SIG-M5 (cell line): ENCODE measurements at places on chromosomes 4 and X.
A peak's percentile ranks its signal among the peaks of the same experiment; 100 is the strongest.

DNA sequence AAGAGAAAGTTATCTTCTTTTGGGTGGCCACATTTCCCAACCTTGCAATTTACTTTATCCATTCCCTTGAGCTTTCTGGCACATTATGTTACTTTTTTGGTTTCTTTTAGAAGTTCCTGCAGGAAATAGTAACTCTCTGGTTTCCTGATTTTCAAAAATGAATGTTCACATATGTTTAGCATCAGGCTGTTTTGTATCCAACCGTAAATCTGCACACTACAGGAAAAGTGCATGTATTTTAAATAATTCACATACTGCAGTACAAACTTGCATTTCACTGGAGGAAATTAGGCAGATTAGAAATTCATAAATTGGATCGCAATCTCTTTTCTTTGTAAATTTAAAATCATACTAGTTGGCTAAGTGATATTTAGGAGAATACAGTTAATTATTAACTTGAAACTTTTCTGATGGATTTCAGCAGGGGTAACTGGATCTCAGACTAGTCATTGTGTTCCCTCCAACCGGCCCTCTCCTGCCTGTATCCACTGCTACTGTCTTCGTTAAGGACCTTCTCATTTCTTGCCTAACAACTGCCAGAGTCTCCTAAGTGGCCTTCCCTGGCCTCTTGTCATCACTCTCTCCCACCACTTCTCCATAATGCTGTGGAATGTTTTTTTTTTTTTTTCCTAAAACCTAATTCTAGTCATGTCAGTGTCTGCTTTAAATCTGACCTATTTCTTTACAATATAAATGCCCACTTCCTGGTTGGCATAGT, 137.2 kb downstream of the UNC5C start:
- no peak for DNase-seq

DNA sequence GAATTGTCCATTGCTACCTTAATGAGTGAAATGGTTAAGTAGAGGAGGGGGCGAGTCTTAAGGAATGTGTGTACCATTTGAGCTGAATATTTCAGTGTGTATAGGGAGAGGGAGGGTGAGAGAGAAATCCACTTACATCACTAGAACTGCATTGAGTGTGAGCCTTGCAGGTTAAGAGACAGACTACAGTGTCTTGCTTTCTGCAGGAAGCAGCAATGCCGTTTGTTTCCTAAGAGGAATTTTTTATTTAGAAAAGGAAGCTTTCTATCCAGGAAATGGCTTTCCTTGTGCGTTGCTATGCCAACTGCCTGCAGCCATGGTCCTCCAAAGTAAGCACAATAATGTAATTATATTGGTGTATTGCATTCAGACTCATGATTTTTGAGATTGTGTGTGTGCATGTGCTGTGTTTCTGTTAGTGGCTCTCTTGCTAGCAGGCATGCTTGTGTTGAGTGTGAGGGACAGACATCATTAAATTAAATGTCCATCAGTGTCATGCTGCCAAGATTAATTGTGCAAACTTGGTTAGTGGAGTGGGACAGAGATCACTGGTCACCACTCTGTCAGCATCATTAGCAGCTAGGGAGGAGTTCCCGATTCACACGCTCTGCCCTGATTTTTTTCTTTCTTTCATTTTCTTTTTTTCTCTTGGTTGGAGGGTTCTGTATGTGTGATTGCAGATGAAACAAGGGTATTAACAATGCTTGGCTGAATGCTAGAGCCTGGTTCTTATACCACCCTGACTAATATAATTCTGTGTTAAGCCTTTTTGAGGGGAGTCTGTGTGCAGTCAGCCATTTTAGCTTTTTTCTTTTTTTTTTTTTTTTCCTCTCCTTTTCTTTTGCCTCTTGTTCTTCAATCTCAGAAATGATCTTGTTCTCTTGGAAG, 164.3 kb downstream of the RAPGEF2 start:
- no peak for DNase-seq

GRCh38 chr4:10028910-10029309, 7.6 kb upstream of the SLC2A9 start:
- no peak for DNase-seq

DNA sequence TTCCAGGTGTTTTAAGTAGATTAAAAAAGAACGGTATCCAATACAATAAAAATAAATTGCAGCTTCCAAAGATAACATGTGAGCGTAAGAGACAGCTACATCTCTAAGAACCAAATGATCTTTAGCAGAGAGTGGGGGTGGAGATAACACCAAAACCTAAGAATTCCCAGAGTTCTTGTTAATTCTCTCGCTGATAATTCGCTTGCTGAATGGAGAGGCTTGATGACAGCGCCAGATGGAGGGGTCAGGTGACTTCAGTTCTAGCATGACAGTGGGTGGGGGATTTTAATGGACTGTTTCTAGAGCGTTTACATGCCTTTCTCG, 2.3 kb downstream of the CLCN4 start:
- DNase-seq: no peak

DNA sequence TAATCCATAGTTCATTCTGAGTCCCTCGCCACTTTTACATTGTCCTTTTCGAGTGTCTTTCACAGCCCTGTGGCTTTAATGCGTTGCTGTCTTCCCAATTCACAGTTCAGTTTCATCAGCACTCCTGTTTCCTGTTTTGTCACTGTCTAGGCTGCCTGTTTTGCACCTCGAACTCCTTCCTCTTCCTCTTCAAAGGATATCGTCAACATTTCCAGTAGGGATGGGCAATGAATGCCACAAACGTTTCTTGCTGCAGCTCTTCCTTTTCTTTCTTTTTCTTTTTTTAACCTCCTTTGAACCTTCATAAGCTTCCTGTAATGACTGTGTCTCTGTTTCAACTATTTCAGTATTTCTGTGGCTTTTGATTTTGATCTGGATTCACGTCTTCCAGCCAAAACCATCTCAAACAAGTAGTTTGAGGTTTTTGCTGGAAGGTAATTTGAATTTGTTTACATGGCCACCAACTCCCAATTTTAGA, 105.4 kb downstream of the ANXA3 start:
- peak; percentile 42 for DNase-seq

DNA sequence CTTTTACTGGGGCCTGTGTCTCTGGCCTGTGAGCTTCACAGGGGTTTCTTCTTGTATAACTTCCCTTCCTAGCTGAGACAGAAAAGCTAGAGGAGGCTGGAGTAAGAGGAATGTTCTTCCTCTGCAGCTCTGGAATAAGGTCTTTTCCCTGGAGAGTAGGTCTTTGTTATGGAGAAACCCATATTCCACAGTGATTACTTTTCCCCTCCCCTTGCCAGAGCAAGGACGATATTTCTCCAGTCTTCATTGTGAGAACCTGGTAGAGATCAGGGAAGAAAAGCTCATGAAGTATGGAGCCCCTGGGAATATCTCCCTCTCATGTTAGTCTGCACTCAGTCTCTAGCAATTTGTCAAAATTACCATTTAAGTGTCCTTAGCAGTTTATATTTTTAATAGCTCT, 18.7 kb upstream of the GLRB start:
- DNase-seq: no peak

- no peak for DNase-seq
Observed at GRCh38 chrX:44904542-44905115, 31.6 kb downstream of the KDM6A start.

GRCh38 chr4:129926936-129927335, 831.0 kb downstream of the C4orf33 start:
- no peak for DNase-seq

DNA sequence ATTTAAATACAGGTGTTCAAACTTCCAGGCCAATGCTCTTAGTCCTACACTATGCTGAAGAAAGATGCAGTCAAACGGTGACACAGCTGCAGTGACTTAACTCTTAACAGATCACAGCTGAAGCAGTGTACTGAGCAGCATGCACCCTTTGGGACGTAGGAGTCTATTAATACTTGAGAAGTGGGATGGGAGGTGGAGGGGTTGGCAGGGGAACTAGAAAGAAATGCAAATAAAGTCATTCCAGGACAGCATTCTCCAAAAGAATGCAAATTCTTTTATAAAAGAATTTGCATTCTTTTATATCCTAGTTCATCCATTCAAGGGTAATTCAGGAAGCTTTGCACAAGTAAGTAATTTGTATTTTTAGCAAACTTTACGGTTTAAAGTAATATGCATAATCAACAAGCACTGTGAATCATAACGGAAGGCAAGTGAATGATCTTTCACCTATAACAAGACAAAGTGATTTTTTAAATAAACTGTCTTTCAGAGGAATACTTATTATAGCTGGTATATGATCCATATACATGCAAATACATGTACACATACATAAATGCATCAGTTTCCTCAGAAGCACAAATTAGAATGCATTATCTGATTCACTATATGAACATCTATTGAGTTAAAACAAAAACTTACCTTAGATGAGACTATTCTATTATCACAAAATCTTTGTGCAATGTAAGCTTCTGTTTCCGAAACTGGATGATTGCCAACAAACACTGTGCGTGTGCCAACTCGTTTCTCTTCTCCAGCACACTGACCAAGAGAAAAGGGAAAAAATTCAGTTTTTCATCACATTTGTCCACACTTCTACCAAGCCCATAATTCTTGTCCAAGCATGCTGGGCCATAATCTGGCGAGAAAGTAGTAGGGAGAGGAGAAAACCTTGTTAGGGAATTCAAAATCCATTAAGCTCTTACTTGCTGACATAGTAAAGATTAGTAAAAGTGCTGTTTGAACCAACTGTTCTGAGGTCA, 106.5 kb downstream of the ATP11C start:
- DNase-seq: no peak

DNA sequence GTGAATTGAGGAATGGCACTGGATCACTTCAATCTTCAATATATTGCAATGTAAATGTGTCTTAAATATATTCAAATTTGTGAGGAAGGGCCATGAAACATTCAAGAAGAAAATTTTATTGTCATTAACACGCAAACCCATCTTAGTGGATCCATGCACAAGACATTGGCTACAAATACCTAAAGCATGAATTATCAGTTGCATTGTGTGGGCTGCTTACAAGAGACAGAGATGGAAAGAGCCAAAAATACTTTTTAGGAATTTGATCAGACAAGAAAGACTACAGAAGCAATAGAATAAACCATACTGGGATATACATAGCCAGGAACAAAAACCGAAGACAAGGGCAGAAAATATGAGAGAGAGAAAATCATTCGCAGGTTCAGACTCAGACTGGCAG, 616.2 kb upstream of the GRIA3 start:
- no peak for DNase-seq

GRCh38 chrX:68438575-68438974, 5.3 kb upstream of the OPHN1 start:
- DNase-seq: no peak

DNA sequence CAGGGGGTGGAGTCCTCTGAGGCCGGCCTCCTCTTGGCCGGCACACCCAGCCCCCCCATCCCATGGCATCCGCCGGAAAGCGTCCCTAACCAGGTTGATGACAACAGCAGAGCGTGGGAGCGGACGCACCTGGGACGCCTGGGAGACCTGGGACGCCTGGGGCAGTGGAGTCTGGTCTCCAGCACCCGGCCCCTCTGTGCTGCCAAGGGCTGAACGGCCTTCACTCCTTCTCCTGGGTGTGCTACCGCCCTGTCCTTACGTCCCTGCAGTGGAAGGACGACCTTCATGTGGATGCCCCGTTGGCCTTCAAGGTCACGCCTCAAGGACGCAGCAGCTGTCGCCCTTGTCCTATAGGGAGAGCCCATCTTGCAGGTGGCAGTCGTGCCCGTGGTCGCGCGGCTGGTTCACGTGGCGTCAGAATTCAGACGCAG, 26.9 kb downstream of the NKX1-1 start:
- no peak for DNase-seq

DNA sequence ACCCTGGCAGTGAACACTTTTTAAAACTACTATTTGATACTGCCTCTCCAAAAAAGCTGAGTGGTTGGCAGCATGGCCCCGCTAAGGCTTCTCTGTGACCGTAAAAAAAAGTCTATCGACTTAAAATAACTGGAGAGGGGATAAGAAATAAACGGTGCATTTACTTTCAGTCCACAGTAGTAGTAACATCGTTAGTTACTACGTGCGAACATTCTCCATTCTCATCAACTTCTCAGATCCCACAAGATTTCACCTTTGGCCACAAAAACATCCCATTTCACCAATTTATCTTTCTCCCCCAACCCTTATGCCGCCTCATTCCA, 524 bp upstream of the EXOSC9 start:
- DNase-seq: no peak

- no peak for DNase-seq
Observed at GRCh38 chr4:174708381-174708780, 120.7 kb downstream of the GLRA3 start.

DNA sequence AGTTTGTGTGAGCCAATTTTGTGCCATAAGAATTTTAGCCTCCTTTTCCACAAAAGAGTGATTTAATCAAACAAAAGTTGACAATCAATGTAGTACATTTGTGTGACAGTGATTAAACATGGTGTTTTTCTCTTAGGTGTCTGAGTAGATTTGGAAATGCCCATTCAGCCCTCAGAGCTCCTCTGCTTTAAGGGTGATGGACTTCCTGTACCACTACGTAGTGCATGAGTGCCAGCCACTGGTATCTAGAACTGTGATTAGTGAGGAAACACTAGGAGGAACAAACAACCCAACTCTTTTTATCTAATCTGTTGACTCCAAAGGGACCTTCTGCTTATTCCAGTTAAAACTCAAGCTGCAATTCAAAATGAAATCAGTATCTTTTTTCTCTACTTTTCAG, 151.7 kb downstream of the SNCA start:
- DNase-seq: no peak

DNA sequence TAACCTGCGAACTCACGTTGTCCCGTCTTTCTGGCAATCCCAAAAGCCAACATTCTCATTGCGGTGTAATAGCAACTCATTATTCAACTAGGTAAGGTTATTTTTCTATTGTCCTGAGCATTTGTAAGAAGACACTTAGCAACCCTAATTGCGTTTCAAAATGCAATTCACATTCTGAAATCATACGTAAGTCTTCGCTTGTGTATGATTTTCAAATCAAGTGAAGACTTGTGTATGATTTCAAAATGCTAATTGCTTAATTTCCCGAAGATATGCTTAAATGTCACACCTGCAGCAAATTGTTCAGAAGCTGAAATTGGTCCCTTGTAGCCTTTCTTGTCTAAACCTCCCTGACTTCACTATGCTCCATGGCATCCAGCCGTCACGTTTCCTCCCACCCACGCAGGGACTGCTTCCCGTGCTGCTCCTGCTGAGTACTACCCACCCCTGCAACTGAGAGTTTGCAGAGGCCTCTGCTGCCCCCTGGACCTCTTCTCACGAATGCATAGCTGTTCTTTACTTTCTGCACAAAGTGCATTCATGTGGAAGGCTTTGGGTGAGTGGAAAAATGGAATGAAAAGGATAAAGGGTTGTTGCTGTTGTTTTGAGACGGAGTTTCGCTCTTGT, 40.8 kb upstream of the CLDN24 start:
- no peak for DNase-seq
